Stimulated activated CD4-positive, alpha-beta T cell treated with anti-CD3 and anti-CD28 coated beads, Interleukin-4, amount 100 ng/mL, for 4 hours (primary cell): ENCODE measurements at places on chromosomes 1 and 21.

- DNase-seq, result no peak
Measured at GRCh38 chr1:24874611-24875234, 55.4 kb downstream of the RUNX3 start.

DNA sequence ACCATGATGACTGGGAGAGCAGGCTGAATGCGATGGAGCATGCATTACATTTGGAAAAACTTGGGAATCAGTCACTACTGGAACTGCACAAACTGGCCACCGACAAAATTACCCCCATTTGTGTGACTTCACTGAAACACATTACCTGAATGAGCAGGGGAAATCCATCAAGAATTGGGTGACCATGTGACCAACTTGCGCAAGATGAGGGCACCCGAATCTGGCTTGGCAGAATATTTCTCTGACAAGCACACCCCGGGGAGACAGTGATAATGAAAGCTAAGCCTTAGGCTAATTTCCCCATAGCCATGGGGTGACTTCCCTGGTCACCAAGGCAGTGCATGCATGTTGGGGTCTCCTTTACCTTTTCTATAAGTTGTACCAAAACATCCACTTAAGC lies 9.1 kb downstream of the SNIP1 start:
- no peak for DNase-seq

DNA sequence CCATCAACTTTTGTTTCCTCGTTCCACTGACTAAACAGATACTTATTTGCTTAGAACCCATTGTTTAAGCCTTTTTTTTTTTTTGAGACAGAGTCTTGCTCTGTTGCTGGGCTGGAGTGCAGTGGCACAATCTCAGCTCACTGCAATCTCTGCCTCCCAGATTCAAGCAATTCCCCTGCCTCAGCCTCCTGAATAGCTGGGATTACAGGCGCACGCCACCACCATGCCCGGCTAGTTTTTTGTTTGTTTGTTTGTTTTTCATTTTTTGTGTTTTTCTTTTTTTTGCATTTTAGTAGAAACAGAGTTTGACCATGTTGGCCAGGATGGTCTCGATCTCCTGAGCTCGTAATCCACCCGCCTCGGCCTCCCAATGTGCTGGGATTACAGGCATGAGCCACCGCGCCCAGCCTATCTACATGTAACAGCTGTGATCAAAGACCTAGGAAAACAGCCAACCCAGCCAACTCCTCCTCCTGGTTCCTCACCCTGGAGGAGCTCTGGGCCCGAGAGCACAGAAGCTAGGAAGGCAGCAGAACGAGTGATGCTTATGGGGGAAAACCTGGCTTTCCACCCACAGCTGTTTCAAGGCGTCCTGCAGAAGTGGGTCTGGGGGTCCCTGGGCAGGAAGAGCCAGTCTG lies 32.9 kb downstream of the KCNN3 start:
- no peak for DNase-seq

GRCh38 chr1:158998781-158999161 lies 10.9 kb upstream of the IFI16 start:
- peak; percentile 29 for DNase-seq

DNA sequence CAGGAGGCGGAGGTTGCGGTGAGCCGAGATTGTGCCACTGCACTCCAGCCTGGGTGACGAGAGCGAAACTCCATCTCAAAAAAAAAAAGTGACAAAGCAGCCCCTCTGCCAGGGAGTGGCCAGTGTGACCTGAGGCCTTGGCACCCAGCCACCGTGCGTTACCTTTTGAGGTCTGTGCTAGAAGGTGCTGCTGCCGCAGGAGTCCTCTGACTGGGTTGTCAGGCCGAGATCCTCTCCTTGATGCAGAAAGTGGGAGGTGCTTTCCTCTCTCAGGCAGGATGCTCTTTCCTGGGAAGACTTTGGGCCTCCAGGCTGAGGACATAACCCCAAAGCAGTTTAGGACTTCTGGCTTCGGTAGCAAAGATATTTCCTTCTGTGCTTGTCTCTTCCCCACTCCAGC lies 280.5 kb upstream of the VAMP3 start:
- DNase-seq, result no peak

- DNase-seq, result no peak
Measured at GRCh38 chr1:99131546-99131945, 126.9 kb upstream of the PLPPR5 start.

GRCh38 chr1:5740865-5741860 lies 251.1 kb downstream of the NPHP4 start:
- no peak for DNase-seq

GRCh38 chr1:5161372-5161771 lies 507.0 kb downstream of the AJAP1 start:
- DNase-seq, result no peak

GRCh38 chr21:14383596-14384180 lies 742 bp upstream of the HSPA13 start:
- DNase-seq, result no peak

DNA sequence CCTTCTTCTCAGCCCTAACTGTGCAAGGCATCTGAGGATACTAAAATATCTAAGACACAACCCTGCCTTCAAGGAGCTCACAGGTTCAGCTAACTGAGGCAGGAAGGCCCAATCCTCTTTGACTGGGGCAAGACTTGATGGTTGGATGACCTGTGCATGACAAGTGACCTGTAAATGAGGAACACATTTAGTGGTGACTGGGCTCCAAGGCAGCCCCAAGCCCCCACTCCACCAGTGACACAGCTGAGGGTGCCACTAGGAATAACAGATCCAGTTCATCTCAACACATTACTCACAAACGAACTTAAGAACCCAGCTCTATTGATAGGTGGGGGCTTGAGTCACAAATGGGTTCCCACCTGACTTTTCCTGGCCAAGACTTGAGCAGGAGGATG lies 244.7 kb upstream of the IRF2BP2 start:
- no peak for DNase-seq

DNA sequence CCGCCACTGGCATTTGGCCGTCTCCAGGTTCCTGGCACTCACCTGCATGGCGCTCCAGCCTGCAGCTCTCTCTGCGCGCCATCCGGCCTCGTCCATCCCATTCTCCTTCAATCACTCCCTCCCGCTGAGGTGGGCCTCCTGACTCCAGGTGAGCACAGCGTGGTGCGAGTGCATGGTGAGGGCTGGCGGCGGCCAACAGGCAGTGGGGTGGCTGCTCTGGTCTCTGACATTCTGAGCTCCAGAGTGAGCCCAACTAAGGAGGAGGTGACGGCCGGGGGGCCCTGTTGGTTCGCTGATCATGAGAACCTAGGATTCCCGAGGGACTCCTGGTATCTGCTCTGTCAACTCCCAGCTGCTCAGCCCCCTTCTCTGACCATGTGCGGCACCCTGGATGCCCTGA lies 130.4 kb downstream of the AJAP1 start:
- no peak for DNase-seq

DNA sequence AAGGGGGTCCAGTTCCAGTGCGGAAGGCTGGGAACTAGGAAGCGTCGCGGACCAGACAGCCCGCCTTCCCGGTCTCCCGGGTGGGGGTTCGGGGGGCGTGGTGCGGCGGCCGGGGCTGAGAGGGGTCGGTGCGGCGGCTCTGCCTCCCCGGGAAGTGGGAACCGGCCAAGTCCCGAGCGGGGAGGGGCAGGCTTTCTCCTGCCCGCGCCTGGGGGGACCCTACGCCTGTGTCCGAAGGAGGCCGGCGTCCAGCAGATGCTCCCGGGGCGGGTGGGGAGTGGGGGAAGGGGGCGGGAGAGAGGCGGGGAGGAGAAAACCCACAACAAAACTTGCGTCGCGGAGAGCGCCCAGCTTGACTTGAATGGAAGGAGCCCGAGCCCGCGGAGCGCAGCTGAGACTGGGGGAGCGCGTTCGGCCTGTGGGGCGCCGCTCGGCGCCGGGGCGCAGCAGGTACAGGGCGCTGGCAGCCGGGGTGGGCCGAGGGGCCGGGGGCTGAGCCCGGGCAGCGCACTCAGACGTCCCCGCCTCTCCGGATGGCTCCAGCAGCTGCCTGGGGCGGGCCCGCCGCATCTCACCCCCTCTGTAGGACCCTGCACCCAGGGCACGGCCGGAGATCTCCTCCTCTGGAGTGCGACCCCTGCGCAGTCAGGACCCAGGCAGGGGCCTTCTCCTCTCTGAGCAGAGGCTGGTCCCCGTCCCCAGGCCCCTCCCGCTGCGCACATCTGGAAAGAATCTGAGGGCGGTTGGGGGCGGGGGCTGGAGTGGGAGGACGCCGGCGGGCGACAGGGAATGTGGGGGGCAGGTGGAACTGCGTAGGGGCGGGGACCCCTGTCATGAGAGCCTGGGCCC lies at the start of gene PODN:
PODN (plus strand) TSS at position 355 of the 849 bp plus-strand sequence. CDS start 7,643 bp downstream, outside the sequence.
- DNase-seq, result no peak

- DNase-seq, result no peak
Measured at GRCh38 chr1:187417520-187417919, 588.8 kb downstream of the PLA2G4A start.

- DNase-seq, result no peak
Measured at GRCh38 chr1:82525378-82525777, 724.6 kb downstream of the ADGRL2 start.

- no peak for DNase-seq
Measured at GRCh38 chr1:113999799-114000198, 20.5 kb downstream of the OLFML3 start.

- no peak for DNase-seq
Measured at GRCh38 chr1:79711001-79711431, 704.5 kb upstream of the ADGRL4 start.

- no peak for DNase-seq
Measured at GRCh38 chr1:2853711-2854110, 52.2 kb upstream of the TTC34 start.

- DNase-seq, result no peak
Measured at GRCh38 chr1:222792744-222793143, 22.1 kb upstream of the DISP1 start.

GRCh38 chr1:181905944-181906597 lies 155.4 kb downstream of the ZNF648 start:
- no peak for DNase-seq

DNA sequence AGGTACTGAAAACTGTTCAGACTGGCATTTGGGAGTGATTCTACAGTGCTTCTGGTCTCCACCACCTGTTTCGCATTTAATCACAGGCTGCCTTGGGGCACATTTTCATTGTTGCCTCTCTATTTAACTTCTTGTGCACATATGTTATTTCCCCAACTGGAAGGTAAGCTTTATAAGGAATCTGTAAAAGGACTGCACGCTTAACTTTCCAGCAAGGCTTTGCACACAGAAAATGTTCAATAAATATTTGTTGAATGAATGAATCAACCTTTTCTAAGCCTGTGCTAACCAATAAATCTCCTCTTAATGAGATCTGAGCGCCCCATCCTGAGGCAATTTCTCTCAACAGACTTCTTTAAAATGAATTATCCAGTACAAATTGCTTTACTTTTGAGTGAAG lies 84.3 kb upstream of the ARHGAP29 start:
- no peak for DNase-seq

- DNase-seq, result no peak
Measured at GRCh38 chr1:212078826-212079225, 43.3 kb downstream of the DTL start.

GRCh38 chr1:89989799-89990198 lies 5.1 kb upstream of the ZNF326 start:
- no peak for DNase-seq

DNA sequence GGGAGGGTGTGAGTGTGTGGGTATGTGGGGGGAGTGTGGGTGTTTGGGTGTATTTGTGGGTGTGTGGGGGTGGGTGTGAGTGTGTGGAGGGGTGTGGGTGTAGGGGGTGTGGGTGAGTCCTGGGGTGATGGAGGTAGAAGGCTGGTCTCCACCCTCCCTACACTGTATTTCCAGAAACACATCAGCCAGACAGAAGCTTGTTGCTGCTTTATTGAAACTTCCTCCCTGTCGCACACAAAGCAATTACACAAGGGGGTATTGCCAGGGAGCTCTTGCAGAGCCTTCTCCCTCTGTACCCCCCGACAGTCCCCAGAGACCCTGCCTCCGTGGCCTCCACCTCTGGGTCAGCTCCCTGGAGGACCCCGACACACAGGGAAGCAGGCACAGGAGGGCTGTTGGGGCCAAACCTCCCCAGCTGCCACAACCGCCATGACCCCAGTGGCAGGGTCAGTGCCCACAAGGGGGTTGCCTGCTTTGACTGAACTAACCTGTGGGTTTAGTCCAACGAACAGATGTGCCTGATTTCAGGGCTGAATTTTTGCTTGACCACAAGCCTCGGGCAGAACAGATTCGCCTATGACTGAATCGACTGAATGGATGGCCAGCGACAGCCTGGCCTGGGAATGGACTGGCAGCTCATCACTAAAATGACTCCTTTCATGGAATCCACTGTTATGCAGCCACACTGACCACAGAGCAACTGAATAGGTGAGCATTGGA lies 9.1 kb upstream of the MATN1 start:
- no peak for DNase-seq

DNA sequence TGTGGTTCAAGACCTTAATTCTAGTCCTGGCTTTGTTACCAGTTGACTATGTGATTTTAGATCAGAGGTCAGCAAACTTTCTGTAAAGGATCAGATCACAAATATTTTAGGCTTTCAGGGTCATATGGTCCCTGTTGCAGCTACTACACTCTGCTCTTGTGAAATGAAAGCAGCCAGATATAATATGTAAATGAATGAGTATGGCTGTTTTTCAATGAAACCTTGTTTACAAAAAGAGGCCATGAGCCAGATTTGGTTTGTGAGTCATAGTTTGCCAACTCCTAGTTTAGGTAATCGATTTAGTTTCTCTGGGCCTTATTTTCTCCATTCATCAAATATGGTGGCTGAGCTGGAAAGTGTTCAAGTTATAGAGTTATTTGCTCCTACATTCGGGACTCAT lies 346.7 kb downstream of the NUF2 start:
- DNase-seq, result no peak

GRCh38 chr1:20928146-20928545 lies 141.0 kb upstream of the HP1BP3 start:
- no peak for DNase-seq

DNA sequence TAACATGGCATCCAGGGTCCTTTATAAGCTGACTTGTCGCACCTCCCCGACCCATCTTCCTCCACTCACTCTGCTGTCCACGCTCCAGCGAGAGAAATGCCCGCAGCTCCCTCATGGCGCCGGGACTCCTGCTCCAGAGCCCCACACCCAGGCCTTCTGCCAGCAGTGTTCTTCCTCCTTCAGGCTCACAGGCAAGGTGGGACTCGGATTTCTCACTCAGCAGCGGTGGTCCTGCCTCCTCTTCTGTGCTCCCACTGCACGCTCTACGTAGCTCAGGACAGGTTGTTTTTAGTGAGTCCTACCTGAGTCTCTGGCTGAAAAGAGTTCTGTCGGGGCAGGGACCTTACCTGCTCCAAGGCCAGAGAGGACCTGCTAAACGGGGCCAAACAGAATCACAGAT lies 11.2 kb downstream of the THEMIS2 start:
- DNase-seq, result no peak

GRCh38 chr1:54287176-54287650 lies 87.2 kb downstream of the MRPL37 start:
- DNase-seq, result peak; percentile 63
